ENCODE measurements at places on chromosomes 5 and 9.

DNA sequence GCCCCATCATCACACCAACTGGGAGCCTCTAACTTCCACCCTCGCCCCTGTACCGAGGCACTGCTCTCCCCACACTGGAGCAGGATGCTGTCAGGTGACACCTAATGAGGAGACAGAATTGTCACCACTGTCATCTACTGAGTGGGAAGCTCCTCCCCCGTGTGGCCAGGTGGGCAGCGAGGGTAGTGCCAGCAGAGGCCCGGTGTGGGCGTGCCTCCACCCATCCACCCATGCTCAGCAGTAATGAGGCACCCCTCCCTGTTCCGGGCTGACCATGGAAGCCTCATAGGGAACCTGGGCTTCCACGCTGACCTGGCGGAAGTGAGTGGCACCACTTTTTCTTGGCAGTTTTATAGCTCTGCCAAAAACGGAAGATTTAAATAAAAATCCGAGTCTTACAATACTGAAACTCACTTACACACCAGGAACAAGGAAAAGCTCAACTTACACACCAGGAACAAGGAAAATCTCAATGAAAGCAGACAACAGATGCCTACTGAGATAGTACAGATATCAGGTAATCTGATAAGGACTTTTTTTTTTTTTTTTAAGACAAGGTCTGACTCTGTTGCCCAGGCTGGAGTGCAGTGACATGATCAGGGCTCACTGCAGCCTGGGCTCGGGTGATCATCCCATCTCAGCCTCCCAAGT is 30.6 kb upstream of the ASS1 start:
- no peak for DNase-seq

- no peak for DNase-seq
Measured at GRCh38 chr9:5195463-5195862, 10.0 kb upstream of the INSL6 start.

- no peak for DNase-seq
Measured at GRCh38 chr5:84113246-84114105, 271.2 kb downstream of the EDIL3 start.

DNA sequence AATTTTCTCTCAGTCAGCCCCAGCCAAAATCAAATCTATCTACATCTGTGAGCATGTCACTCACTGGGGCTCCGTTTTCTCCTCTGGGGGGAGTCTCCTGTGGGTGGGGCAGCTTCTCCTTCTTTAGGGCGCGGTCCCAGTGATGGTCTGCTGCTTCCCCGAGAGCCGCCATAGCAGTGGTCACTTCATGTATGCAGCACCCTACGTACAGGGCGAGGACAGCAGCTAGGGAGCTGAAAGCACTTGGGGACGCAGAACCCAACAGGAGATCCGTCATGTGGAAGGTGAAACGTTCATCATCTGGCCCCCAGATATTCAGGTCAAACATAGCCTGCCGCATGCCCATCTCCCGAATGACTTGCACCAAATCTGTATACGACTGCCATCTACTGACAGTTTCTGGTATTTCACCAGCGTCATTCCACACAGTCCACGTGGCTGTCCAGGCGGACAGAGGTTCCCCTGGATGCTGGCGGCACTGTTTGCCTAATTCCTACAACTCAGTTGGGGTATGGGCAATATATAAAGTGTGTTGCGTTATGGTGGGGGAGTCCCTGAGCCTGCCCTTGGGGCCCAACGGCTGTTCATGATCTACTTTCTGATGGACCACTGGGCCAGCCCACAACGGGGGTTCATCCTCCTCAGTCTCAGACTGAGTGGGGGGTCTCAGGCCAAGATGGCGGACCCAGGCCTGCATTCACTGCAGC is 795.0 kb downstream of the EFNA5 start:
- no peak for DNase-seq

DNA sequence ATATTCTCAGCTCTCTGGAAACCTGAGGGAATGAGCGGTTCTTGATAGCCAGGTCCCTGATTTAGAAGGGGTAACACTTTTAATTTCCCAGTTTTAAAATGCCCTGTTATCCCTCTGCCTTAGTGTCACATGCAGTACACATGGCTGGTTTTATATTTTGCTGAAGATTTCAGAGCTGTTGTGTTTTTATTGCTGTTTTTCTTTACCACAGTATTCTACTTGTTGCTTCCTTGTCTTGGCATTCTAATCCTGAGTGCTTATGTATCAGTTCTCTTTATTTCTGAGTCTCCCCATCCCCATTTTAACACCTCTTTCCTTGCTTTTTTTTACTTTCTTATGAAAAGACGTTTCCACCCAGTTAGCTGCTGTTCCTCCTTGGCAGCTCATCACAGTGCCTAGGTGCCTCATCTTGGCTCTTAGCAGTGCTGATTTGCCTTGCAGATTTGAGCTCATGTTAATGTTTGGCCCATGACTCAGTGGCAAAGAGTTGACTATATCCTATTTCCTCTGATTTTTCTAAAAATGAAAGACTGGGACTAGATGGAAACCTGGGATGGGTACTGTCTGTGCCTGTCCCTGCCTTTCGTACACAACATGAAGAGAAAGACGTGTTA is 3.7 kb downstream of the MTRR start:
- DNase-seq: no peak

DNA sequence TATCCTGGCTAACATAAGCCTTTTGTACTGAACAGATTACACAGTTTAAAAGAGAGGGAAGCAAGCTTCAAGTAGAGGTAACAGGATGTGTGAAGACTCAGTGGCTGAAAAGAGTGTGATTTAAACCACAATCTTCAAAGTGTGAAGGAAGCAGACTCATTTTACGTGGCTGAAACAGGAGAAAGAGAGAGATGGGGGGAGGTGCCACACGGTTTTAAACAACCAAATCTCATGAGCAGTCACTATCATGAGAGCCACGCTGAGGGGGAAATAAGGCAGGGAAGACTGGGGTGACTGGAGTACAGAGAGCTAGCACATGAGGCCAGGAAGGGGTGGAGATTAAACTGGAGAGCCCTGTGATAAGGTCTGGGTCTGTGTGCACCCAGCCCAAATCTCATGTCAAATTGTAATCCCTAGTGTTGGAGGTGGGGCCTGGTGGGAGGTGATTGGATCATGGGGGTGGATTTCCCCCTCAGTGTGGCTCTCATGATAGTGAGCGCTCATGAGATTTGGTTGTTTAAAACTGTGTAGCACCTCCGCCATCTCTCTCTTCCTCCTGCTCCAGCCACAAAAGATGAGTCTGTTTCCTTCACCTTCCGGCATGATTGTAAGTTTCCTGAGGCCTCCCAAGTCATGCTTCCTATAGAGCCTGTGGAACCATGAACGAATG is 318.6 kb upstream of the CD180 start:
- DNase-seq: peak; percentile 36

- DNase-seq: no peak
Measured at GRCh38 chr9:121075251-121076036, 689 bp downstream of the CNTRL start.

DNA sequence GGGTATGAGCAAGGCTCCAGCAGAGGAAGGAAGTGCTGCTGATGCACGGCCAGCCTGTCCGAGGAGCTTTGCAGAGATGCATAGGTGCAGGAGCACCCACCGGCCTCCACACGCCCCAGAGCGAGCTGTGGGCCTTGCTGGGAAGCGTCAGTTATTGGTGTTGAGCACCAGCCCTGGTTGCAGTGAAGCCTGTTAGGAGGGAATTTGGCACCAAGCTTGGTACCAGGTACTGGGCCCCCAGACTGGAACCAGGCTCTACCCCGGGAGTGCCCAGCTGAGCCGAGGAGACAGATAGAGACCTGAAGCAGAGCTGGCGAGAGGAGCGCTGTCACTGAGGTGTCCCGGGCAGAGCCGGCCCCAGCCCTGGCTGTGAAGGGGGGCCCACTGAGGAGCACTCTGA is 5.2 kb downstream of the TCF7 start:
- DNase-seq: no peak

GRCh38 chr5:146744068-146744745 is 134.3 kb downstream of the PPP2R2B start:
- no peak for DNase-seq

DNA sequence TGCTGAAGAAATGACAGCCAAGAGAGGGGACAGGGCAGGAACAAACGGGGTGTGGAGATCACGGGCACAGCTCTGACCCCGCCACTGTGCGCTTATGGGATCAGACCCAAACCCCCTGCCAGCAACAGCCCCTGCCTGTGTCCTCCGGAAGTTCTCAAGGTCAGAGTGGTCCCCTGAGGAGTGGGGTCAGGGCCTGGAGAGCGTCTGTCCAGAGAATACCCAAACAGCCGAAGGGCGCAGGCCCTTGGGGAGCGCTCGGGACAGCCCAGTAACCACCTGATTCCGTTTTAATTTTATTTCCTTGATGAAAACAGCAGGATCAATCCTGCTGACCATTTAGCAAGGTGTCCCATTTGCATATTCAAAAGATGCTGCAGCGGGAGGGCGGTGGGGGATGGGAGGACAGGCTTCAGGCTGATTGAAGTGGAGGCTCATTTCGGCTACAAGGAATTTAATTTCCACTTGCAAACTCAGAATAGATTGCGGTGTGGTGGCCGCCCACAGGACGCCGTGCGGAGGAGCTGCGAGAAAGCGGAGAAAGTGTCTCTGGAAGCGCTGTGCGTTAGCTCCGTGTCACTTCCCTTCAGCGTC is 32.6 kb upstream of the TMEM250 start:
- DNase-seq: no peak

DNA sequence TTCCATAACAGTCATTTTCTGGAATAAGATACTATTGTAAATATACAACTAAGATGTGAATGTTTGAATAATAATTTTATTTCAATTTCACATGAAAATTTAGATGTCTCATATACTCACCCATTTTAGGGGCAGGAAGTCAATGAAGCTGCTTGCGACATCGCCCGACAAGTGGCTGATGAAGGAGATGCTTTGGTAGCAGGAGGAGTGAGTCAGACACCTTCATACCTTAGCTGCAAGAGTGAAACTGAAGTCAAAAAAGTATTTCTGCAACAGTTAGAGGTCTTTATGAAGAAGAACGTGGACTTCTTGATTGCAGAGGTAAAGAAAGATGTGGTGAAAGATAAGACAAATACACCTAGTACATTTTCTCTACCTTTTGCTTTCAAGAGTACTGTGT is 8.6 kb downstream of the BHMT start:
- no peak for DNase-seq

- DNase-seq: no peak
Measured at GRCh38 chr9:9970514-9970913, 642.3 kb downstream of the PTPRD start.

DNA sequence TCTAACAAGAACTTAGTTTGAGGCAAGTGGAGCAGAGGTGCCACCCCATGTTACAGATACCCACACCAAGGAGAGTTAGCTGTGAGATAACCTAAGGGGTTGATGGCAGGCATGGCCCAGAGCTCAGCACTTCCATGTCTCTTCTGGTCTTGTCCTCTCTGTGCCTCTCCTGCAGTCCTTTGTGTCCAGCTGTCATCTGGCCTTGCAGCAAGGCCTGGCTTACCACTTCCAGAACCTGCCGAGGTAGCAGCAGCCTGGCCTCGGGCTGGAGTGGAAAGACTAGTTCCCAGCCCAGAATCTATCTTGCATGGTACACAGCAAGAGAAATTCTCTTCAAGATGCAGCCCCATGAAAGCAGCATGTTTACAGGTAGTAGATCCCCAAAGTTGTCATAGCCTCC is 41.5 kb downstream of the PIP5K1B start:
- no peak for DNase-seq

GRCh38 chr9:100308965-100309564 is 43.7 kb downstream of the TEX10 start:
- DNase-seq: no peak

GRCh38 chr9:107587191-107587963 is 97.8 kb upstream of the KLF4 start:
- DNase-seq: no peak

DNA sequence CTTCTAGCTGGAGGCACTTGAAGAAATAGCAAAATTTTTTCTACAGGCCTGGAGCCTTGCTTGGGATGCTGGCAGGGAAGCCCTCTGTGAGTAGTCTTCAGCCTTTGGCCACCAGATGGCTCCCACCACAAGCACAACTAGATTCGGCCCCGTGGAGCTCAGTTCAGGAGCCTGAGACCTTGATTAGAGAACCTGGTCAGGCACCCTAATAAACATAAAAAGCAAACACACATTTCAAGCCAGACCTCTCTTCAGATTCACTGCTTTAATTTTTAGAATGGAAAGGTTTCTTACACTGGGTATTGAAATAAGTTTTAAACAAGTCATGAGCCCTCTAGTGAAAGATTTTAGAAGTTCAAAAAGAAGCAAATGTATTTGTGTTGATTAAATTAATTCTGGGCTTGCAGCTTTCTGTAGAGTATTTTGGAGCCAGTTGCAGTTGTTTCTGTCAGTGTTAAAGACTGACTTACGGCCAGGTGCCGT is 41.4 kb downstream of the GLRX start:
- peak; percentile 55 for DNase-seq

DNA sequence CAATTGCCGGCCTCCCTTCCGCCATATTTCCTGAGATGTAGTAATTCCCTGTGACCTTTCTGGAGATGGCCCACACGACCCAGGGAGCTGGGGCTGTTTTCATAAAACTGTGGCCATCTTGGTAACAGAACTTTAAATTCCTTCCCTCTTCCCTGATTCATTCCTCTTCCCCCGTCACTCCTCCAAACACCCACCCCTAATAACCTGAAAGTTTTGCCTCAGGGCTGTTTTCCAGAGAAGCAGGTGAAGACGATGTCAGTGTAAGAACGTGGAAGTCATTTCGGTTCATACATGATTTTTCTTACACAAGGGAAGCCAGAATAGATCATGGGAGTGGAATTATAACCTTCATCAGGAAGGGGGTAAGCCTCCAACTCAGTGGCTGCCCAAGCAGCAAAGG is 40.6 kb upstream of the ANKH start:
- DNase-seq: no peak

Measured in stimulated activated CD4-positive, alpha-beta T cell treated with anti-CD3 and anti-CD28 coated beads, Interleukin-15, amount 100 ng/mL, for 48 hours (primary cell).